ENCODE measurements at places on chromosomes 4 and X. TPM values are rescaled to one million over a fixed set of nuclear protein-coding genes. Genes with fewer than 3 reads are reported as not detected.
A peak's percentile ranks its signal among the peaks of the same experiment; 100 is the strongest.

PNCK gene
- 2.3 TPM for total RNA-seq

GRCh38 chrX:116480059-116480458 lies 17.3 kb upstream of the CT83 start:
- DNase-seq = no peak

HHIP gene
- total RNA-seq = 0.08 TPM

GRCh38 chr4:162657966-162658365 lies 494.2 kb upstream of the FSTL5 start:
- DNase-seq = no peak

RAP2C gene
- total RNA-seq = 36.2 TPM

MID1IP1 gene
- total RNA-seq = 14.0 TPM

- DNase-seq = peak; percentile 53
Measured at GRCh38 chrX:102659790-102660757, 8.8 kb downstream of the GPRASP1 start.

DNA sequence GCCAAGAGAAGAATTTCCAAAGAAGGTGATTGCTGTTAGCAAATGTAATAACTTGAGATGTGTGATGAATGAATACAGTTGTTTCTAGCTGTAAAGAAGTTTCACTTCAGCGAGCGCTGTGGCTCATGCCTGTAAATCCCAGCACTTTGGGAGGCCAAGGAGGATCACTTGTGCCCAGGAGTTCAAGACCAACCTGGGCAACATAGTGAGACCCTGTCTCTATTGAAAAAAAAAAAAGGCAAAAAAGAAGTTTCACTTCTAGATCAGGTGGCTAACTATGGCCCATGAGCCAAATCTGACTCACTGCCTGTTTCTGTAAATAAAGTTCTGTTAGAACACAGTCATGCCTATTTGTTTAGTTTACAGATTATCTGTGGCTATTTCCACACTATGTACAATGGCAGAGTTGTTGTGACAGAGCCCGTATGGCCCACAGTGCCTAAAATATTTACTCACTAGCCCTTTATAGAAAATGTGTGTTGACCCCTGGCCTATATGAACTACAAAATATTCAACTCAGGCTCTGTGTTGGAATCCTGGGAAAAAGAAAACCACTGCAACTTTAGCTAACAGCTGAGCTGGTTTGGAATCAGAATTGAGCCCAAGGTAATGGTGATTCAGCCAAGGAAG lies 54.1 kb upstream of the PRPS1 start:
- no peak for DNase-seq

DNA sequence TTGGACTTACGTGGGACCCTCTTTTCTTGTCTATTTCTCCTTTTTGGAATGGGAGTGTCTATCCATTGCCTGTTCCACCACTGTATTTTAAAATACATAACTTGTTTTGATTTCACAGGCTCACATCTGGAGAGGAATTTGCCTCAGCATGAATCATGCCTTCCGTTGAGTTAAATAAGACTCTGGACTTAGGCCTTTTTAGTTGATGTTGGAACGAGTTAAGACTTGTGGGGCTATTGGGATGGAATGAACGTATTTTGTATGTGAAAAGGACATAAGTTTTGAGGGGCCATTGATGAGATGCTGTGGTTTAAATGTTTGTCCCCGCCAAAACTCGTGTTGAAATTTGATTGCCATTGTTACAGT lies 66.2 kb downstream of the BEX3 start:
- no peak for DNase-seq

Measured in Panc1 (cell line).